ENCODE measurements at places on chromosomes 3 and 15. TPM values are rescaled to one million over a fixed set of nuclear protein-coding genes. Genes with fewer than 3 reads are reported as not detected.

DNA sequence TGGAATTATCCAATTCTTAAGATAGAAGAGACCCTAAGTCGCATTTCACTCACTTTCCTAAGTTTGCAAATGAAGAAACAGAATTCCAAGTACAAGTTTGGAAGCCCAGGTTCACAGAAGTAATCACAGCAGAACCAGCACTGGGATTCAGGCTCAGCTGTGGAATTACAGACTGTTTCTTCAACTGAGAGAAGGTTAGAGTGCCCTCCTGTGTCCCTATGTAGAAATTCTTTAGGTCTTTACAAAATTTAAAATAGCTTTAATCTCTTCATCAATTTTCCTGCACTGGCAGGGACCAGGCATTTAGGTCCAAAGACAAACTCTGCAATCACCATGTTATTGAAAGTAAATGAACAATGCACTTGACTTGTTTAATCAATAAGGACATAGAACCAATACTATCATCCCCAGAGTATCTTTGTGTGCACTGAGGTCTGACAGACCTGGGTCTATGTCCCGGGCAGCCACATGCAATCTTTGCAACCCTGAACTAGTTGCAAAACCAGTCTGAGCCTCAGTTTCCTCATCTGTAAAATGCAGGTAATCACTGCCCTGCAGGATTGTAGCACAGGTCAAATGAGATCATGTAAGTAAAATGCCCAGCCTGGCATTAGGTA lies 96.3 kb upstream of the ZBED2 start:
- no peak overlapping the region for H3K4me3 ChIP-seq
- no peak for DNase-seq
- H3K27ac ChIP-seq: no peak overlapping the region
- peaks cover 12% of the 10 kb centered on the region for H3K36me3 ChIP-seq

DNA sequence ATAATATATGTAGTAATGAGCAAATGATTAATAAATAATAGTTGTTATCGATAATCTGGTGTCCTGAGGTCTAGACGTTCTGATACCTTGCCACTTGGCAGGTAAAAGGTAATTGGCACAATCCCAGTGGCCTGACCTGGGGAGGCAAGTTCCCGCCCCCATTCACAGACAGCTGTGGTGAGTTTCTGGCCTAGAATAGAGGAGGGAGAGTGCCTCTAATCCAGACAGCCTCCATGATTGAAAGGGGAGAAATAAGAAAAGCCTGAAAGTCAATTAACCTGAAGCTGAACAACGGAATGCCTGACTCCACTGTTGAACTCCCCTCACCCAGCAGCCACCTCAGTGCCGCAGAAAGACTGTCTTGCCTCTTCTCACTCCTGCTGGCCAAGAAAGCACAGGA lies 38.1 kb upstream of the SV2B start:
- H3K36me3 ChIP-seq: no peaks in the 10 kb centered on the region
- no peak overlapping the region for H3K27ac ChIP-seq
- H3K27me3 ChIP-seq: peaks cover 31% of the 10 kb centered on the region
- H3K4me1 ChIP-seq: no peaks in the 10 kb centered on the region
- H3K4me3 ChIP-seq: no peak overlapping the region
- DNase-seq: no peak

- H3K4me3 ChIP-seq: no peak overlapping the region
- no peaks in the 10 kb centered on the region for H3K27me3 ChIP-seq
- no peak overlapping the region for H3K27ac ChIP-seq
- H3K36me3 ChIP-seq: peaks cover 43% of the 10 kb centered on the region
Measured at GRCh38 chr3:196735751-196736150, 3.9 kb upstream of the PAK2 start.

The SH2D7 gene
- total RNA-seq: not detected

DNA sequence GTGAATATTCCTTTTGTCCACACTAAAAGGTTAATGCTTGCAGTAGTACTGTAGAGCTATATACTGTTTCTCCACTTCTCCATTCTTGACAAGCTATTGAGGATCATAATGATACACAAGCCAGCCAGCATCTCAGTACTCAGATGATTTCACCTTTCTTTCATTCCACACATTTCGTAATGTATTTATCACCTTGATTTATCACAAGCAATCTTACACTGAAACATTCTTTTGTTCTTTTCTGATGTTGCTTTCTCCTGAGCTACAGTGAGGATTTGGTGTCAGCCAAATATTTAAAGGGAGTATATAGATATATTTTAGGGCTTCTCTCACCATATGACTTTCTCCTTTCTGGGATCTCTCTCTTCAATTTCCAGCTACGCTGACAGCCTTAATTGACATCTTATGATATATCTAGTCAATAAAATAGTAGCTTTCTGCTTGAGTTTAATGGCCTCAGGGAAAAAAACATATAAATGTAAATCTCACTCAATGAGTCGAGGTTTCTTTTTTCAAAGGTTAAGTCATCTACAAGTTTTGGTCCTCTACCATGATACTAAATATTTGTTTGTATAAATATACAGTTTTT lies 1327.0 kb downstream of the NSUN3 start:
- no peak overlapping the region for H3K4me3 ChIP-seq
- no peak overlapping the region for H3K27ac ChIP-seq
- no peaks in the 10 kb centered on the region for H3K27me3 ChIP-seq
- no peaks in the 10 kb centered on the region for H3K4me1 ChIP-seq
- no peaks in the 10 kb centered on the region for H3K36me3 ChIP-seq
- DNase-seq: no peak

DNA sequence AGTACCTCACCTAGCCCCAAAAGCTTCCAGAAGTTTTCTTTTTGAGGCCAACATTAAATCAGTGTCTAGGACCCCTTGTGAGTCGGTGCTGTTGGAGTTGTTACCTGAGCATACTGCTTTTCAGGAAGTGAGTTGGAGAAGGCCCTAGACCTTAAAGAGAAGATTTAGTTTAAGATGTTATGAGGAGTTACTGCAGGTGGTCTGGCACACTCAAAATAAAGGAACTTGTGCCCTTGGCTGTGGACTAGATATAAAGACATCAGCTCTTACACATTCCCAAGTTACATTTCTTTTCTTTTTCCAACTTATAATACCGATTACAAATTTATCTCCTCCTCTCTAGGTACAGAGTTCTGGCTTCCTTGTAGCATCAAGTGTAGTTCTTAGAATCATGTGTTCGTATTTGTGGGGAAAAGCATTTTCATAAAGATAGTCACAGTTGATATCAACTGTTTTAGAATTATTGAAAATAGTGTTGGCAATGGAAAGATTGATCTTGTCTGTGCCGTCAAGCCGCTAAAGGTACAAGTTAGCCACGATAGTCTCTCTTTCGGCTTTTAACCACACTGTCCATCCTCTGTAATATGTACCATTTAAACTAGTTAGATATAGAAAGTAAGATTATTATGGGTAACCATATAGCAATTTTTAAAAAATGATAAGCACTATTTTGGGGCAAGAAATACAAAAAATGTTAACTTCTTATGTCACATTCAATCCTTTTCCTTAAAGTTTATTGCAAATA lies 8.6 kb downstream of the ZIC1 start:
- no peak for DNase-seq
- peaks cover 4% of the 10 kb centered on the region for H3K4me1 ChIP-seq
- H3K4me3 ChIP-seq: no peak overlapping the region
- H3K27ac ChIP-seq: no peak overlapping the region
- peaks cover 7% of the 10 kb centered on the region for H3K36me3 ChIP-seq
